ENCODE measurements at places on chromosomes 7 and 10. TPM values are rescaled to one million over a fixed set of nuclear protein-coding genes. Genes with fewer than 3 reads are reported as not detected.
A peak's percentile ranks its signal among the peaks of the same experiment; 100 is the strongest.

GRCh38 chr7:34066411-34066810 is 161.1 kb downstream of the BMPER start:
- no peak for DNase-seq

GRCh38 chr10:11162828-11163599 is 145.3 kb downstream of the CELF2 start:
- no peak for DNase-seq

- peak; percentile 66 for DNase-seq
Measured at GRCh38 chr7:140810830-140811556, 113.7 kb downstream of the BRAF start.

DNA sequence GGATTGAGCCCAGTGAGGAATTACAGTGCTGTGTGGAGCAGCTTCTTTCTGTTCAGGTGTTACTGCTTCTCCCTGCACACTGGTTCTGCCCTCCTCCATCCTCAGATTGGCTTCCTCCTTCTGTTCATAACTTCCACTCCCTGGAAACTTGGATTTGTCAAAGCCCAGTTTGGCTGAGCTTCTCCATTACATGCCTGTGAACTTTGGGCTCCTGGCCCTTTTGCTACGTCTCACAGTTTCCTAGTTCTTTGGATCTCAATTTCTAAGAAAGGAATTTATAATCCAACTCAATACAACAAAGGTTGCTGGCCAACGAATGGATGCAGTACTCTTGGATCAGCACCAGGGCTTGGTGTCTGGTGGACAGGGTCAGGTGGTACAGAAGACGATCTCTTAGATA is 318.1 kb downstream of the RPS24 start:
- DNase-seq = no peak

DNA sequence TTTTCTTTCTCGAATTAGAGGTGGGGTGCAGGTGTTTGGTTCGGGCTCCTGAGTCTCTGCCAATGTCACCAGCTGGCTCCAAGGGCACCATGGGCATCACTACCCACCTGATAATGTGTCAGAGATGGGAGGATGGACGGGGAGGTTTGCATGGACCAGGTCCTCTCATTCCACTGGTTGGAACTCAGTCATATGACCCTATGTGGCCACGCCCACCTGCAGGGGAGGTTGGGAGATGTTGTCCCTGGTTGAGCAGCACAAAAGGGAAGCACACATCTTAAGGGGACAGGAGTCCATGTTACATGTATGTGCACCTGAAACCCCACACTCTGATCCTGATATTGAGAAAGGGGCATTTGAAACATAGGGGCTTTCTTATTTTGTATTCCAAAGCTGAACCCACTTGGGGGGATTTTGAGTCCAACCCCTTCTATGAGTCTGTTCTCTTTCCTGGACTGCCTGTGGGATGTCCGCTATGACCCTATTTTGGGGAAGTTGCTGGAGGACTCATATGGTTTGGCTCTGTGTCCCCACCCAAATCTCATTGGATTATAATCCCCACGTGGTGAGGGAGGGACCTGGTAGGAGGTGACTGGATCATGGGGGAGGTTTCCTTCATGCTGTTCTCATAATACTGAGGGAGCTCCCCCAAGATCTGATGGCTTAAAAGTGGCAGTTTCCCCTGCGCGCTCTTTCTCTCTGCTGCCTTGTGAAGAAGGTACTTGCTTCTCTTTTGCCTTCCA is 66.9 kb upstream of the BAIAP2L1 start:
- no peak for DNase-seq

DNA sequence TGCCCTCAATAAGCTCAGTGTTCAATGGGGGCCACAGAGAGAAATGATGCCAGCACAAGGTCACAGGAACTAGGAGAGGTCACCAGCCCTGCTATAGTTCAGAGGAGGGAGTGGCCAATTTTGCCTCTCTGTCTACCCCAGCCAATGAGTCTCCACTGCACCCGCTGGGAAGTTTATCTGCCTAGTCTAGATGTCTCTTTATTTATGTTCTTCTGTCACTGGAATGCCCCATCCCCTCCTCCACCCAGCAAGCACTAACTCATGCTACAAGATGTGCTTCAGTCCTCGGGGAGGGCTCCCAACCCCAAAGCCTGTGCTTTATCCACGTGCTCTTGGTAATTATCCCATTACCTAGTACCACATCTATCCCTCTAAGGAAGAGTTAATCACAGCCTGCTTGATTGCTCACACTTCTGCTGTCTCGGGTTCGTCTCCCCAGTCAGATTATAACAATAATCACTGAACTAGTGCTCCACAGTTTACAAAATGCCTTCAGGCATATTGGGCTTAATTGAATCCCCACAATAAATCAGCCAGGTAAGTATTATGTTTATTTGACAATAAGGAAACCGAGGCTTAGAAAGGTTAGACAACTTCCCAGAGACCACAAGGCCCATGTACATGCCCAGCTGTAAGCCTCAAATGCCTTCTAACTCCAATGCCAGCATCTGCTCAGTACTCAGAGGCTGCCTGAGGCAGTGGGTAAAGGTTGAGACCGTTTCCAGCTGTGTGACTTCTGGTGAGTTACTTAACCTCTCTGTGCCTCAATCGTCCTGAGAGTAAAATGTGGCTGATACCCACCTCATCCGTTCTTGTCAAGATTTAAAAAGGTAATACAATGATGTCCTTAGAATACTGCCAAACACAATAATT is 3.9 kb downstream of the HIP1 start:
- DNase-seq = no peak

DNA sequence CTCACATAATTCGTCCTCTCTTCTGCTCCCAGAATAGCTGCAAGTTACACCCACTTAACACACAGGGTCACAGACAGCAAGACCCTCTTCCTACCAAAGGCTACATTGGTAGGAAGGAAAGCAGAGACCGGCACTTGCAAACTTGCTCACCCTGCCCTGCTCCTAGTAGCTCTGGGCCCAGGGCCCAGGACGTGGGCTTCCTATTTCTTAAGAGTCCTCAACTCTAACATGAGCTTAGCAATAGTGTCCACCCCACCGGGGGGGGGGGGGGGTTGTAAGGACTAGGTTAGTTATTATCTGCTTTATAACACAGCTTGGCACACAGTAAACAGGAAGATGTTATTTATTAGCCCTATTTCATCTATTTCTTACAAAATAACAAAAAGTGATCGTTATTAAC is 106.6 kb downstream of the GRB10 start:
- DNase-seq = no peak

- peak; percentile 98 for DNase-seq
Measured at GRCh38 chr7:104979167-104979841, 34.7 kb upstream of the KMT2E start.

DNA sequence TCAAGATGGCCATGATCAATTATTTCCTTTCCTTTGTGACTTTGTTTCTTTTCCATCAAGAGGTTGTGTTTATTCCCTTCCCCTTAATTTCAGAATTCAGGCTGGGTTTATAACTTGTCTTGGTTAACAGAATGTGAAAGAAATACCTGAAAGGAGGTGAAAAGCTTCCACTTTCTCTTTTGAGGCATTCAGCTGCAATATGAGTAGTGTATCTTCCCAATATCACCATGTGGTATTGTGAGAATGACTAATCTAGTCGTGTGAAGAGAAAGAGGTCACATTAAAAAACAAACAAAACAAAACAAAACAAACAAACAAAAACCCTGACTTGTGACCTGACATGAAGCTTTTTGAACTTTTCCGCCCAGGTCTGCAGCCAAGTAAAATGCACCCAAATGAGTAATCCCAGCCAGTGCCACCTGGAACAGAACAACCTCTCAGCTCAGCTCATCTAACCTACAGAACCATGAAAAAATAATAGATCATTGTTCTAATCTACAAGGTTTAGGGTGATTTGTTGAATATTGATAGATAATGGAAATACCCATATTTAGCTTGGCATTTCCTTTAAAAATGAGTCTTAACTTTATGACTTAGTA is 70.8 kb upstream of the TEX47 start:
- DNase-seq = no peak

GRCh38 chr7:151825721-151826120 is 51.2 kb downstream of the PRKAG2 start:
- DNase-seq = peak; percentile 49

- DNase-seq = no peak
Measured at GRCh38 chr7:151251328-151251688, 2.8 kb upstream of the SMARCD3 start.

DNA sequence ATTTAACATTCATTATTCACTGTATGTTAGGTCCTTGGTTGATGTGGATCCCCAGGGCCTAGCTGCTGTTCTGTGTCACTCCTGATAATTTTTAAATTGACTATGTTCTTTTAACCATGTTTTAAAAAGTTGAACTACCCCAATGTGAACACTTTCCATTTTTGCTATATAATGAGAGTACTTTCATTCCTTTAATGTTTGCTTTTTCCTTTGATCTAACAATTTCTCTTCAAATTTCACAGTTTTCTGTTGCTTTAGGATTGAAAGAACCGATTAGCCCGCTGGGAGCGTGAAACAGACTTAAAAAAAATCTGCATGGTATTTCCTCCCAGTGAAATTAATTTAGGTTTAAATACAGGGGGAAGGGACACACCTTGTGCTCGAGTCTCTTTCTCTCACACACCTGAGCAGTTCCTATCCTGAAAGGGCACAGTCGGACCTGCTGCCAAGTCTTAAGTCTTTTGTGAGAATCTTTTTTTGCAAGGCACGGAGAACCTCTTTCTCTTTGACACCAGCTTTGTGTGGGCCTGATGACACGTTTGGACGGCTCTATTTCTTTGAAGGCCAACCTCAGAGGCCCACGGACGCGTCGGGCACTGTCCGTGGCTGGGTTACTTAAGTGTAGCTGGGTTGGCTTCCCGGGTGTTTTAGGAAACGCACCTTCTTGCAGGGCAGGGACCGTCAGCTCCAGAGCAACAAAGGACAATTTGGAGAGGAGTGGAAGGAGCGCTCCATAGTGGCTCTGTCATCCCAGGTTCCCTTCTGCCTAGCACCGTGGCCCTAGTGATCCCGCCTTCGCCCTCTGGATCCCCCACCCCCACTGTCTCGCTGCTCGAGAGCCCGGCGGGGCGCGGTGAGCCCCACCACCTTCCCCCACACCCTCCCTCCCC is 1.0 kb upstream of the CHN2 start:
- no peak for DNase-seq

DNA sequence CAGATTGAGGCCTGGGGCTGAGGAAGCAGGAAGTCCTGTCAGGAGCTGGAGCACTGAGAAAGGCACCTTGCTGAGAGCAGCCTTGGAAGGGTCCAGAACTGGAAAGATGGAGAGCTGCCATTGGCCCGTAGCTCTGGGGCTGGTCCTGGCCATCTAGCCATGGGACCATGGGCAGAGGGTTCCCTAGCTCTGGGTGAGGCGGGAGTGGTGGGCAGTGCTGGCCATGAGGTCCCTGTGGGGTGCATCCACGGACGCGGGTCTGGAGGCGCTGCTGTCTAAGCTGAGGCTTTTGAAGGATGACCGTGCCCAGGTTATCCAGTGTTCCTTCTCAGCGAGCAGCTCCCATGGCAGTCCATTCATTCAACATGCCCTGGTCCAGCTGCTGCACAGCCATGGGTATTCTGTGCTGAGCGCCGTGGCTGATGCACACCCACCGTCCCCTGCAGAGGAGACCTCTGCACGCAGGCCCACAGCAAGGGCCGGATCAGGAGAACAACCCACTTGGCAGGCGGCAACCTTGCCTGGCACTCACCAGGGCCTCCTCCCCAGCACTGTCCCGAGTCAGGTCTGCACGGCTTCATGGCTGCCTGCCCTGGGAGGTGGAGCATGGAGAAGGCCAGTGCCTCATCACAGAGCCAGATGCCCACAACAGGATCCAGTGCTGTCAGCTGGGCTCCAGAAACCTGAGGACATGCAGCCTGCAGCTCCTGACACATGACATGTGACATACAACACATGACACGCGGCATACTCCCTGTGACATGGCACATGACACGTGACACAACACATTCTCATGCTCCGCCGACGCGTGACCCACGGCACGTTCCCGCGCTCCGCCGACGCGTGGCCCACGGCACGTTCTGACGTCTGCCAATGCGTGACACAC is 121.9 kb downstream of the INPP5A start:
- DNase-seq = no peak

- DNase-seq = peak; percentile 3
Measured at GRCh38 chr7:78576236-78576635, 777.7 kb downstream of the PHTF2 start.

DNA sequence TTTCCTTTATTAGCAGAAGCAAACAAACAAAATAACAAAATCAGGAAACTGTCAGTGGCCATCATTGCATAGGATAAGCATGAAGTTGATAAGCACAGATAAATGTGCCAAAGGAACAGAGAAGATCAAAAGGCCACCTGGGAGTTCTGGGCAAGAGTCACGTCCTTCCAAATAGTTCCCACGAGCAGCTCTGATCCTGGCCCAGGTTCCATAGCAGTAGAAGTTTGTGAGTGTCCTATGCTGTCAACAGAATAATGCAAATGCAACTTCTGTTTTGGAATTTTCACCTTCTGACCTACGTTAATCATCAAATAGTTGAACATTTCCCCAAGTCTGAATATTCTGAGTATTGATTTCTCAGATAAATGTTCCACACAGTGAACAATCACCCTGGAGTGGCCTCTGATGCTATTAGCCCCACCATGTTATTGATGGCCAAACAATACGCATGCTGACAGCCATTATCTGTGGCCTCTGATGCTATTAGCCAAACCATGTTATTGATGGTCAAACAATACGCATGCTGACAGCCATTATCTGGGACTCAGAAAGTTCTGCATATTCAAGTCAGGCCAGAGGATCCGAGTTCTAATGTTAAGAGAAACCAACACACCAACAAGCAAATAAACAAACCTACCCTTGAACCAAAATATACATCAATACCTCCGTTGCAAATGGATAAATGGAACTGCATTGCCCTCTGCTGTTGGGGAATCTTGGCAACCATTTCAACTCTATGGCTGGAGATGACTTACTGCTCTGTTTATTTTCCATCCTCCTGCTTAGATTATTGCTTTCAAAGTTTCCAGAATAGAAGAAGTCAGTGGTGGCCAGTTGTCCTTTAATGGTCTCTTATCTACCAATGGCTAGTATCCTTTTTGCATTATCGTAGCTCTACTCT is 63.3 kb downstream of the MRC1 start:
- peak; percentile 46 for DNase-seq

DNA sequence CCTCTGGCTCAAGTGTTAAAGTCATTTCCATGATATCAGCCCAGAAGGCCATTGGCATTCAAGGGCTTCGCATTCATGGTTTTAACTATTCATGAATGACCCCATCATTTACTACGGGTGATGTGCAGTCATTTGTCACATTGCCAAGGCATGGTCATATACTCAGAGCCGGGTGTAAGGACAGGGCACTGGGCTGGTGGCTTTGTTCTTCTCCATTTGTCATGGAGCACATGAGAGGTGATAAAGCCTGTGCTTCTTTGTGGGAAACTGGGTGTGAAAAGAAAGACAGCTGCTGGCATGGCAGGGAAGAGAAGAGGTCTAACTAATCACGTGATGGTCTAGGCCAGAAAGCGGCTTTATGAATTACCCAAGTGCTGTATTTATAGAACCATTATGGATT is 132.2 kb upstream of the PLXNA4 start:
- DNase-seq = no peak

- no peak for DNase-seq
Measured at GRCh38 chr7:149297034-149297755, 35.2 kb downstream of the ZNF783 start.

GIMAP8 gene
- total RNA-seq = 0.12 TPM

CADPS2 gene
- 1.5 TPM for total RNA-seq

GPRIN2 gene
- not detected for total RNA-seq
